ENCODE measurements at places on chromosomes 5 and 9. TPM values are rescaled to one million over a fixed set of nuclear protein-coding genes. Genes with fewer than 3 reads are reported as not detected.

GMCL2 gene
- not detected for total RNA-seq

CCDC180 gene
- total RNA-seq: 0.72 TPM

FNBP1 gene
- 12.7 TPM for total RNA-seq

ZNF483 gene
- total RNA-seq: 0.98 TPM

BTNL8 gene
- total RNA-seq: 0.12 TPM

IGIP gene
- total RNA-seq: 5.2 TPM

CAVIN4 gene
- 0.48 TPM for total RNA-seq

SLC36A2 gene
- total RNA-seq: not detected

SLC34A1 gene
- total RNA-seq: not detected
